Parietal lobe (tissue), 2 donors: ENCODE measurements at places on chromosomes 2 and 18. TPM values are rescaled to one million over a fixed set of nuclear protein-coding genes. Genes with fewer than 3 reads are reported as not detected.

The TACR1 gene
- total RNA-seq: 0.94 TPM

The WDR54 gene
- total RNA-seq: 38.2 TPM

The SLC8A1 gene
- total RNA-seq: 160 TPM

The HOXD11 gene
- total RNA-seq: not detected

The PCARE gene
- not detected for total RNA-seq

The ASPRV1 gene
- 8.8 TPM for total RNA-seq

The SERPINB10 gene
- not detected for total RNA-seq

The EIF4E2 gene
- total RNA-seq: 54.8 TPM

The UGT1A8 gene
- total RNA-seq: not detected

The ACMSD gene
- total RNA-seq: not detected

The MBOAT2 gene
- 241 TPM for total RNA-seq

The NT5DC4 gene
- not detected for total RNA-seq

The TOGARAM2 gene
- under 0.01 TPM for total RNA-seq
